ENCODE measurements at places on chromosomes 7 and 10.

- DNase-seq = no peak
These were observed 26.0 kb downstream of the WDR86 start for GRCh38 chr7:151383638-151384351.

DNA sequence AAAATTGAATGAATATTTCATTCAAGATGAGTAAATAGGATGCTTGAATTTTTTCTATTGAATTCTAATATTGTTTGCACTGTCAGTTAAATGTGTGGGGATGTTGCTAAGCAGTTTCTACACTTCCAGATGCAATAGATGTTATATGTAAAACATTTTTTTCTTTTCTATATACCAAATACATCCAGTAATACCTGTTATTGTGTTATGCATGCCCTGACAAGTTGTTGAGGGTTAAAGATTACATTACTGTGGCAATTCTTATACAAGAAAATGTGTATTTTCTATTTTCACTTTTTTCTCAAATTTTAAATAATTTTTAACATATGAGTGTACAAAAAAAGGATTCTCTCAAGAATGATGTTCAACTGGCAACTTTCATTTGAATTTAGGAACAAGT lies 713.9 kb downstream of the GATA3 start:
- DNase-seq = no peak

DNA sequence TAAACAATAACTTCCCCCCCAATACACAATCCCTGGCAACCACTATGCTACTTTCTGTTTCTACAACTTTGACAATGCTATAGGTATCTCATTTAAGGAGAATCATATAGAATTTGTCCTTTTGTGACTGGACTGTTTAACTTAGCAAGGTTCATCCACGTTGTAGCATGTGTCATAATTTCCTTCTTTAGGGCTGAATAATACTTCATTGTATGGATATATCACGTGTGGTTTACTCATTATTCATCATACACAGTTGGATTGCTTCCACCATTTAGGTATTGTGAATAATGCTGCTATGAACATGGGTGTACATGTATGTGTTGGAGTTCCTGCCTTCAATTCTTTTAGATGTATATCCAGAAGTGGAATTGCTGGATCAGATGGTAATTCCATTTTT lies 111.0 kb downstream of the LMBR1 start:
- DNase-seq = no peak

GRCh38 chr7:139791316-139791715 lies 13.5 kb upstream of the HIPK2 start:
- no peak for DNase-seq

GRCh38 chr10:80160361-80161320 lies 28.1 kb downstream of the PLAC9 start:
- DNase-seq = no peak

GRCh38 chr7:149685455-149685854 lies 87.9 kb downstream of the ZNF467 start:
- no peak for DNase-seq

DNA sequence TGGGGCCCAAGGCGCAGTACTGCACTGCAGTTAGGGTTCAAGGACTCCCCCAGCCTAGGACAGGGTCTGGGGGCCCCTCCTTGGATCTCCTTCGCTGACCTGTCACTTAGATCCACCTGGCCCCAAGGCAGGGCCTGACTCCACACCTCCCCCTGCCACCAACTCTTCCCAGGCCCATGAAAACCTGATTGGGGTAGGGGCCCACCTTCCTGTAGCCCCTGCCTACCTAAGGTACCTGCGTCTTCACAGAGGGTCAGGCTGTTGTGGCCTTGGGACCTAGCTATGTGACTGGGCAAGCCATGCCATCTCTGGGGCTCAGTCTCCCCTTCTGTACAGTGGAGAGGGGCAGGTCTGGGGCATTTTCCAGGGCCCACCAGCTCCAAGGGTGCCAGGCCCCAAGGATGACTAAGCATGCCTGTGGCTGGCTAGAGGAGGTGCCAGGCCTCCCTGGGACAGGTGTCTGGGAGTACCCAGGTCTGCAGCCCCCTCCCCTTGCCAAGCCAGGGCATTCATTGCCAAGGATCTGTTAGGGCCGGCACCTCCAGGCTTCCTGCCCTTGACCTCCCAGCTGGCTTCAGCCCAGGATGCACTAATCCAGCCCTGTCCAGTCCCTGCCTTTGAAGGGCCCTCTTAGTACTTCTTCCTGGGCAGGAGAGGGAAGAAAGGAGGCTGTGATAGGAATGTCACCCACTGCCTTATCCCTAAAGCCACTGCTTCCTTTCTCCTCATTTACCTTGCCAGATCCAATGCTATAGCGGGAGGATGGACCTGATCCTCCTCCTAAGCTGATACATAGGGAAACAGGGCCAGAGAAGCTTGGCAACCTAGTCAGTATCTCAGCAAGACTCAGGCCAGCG lies 1.3 kb downstream of the LIMK1 start:
- DNase-seq = no peak

- no peak for DNase-seq
These were observed 28.6 kb upstream of the VAX1 start for GRCh38 chr10:117166418-117167345.
